ENCODE measurements at places on chromosomes 2 and 18.

GRCh38 chr18:73791081-73791480 lies 356.6 kb downstream of the FBXO15 start:
- DNase-seq = peak; percentile 63

- DNase-seq = no peak
Measured at GRCh38 chr2:109080757-109081156, 48.2 kb upstream of the SH3RF3 start.

- no peak for DNase-seq
Measured at GRCh38 chr2:32949260-32949659, 2.5 kb downstream of the LTBP1 start.

GRCh38 chr2:9124231-9124741 lies 82.3 kb upstream of the ASAP2 start:
- DNase-seq = no peak

DNA sequence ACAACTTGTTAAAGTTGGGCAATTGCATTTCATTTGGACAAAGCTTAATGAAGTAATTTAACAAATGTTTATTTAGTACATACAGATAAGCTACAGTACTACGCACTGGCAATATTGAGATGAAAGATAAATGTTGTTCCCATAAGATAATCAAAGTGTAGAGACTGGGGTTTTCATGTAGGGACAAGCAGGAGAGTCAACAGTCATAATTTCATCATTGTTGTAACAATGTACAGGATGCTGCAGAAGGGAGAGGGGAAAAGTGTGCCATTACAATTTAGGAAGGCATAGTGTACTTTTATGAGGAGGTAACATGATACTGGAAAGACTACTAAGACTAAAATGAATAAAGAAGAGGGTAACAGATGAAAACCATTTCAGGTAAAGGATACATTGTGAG lies 441.6 kb downstream of the ERBB4 start:
- no peak for DNase-seq

GRCh38 chr2:233350708-233351107 lies 3.6 kb upstream of the DGKD start:
- peak; percentile 88 for DNase-seq

DNA sequence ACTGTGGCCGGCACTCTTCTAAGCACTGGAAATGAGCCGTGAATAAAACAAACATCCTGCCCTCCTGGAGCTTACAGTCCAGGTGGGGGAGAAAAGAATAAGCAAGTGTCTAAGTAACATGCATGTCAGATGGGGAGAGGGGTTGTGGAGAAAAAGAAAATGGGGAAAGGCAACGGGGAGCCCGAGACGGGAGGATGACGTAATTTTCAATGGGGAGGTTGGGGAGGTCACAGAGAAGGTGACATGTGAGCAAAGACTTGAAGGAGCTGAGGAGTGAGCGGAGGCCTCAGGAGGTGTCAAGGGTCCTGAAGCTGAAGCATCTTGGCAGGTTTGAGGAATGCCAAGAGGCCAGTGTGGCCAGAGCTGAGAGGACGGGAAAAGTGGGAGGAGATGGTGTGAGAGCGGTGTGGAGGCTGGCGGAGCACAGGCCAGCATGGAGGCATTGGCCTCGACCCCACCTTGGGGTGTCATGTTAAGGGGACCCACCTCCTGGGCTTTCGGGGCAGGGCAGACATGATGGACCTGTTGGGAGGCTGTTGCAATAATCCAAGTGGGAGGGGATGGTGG lies 15.0 kb upstream of the NTSR2 start:
- DNase-seq = no peak

DNA sequence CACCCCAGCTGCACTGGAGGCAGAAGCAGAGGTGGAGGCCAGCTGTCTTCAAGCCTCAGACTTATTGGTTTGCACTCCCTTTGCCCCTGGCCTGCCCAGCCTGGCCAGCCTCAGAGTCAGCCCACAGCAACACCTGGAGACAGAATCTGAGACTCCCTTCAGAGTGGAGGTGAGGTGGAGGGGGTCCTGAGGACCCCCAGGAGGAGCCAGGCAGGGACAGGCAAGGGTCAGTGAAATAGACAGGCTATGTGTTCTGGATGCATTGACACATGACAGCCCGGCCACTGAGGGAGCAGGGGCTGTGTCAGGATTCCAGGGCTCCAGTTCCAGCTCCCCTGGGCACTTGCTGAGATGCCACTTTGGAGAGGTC lies 309.7 kb downstream of the MYCN start:
- DNase-seq = no peak

GRCh38 chr2:233462826-233463470 lies 103.6 kb downstream of the USP40 start:
- DNase-seq = no peak

- no peak for DNase-seq
Measured at GRCh38 chr2:83703598-83703997, 755.5 kb downstream of the SUCLG1 start.

GRCh38 chr2:119283873-119284331 lies 60.3 kb downstream of the STEAP3 start:
- peak; percentile 89 for DNase-seq

DNA sequence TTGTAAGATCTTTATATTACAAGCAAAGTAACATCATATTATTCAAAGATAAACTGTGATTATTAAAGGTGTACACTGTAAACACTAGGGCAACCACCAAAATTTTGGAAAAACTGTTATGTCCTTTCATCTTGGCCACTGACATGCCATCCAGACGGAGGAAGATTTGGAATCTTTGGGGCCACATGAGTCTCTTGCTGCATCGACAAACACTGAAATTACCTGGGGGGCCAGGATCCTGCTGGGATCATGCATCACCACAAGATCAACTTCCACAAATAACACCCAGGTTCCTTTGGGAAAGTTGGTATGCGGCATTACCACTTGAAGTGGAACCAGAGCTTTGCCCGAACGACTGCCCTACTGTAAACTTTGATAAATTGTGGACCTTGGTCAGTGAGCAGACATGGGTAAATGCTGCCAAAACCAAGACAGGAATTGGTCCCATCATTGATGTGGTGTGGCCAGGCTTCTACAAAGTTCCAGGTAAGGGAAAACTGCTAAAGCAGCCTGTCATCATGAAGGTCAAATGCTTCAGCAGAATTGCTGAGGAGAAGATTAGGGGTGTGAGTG lies 110.6 kb upstream of the UXS1 start:
- DNase-seq = no peak

DNA sequence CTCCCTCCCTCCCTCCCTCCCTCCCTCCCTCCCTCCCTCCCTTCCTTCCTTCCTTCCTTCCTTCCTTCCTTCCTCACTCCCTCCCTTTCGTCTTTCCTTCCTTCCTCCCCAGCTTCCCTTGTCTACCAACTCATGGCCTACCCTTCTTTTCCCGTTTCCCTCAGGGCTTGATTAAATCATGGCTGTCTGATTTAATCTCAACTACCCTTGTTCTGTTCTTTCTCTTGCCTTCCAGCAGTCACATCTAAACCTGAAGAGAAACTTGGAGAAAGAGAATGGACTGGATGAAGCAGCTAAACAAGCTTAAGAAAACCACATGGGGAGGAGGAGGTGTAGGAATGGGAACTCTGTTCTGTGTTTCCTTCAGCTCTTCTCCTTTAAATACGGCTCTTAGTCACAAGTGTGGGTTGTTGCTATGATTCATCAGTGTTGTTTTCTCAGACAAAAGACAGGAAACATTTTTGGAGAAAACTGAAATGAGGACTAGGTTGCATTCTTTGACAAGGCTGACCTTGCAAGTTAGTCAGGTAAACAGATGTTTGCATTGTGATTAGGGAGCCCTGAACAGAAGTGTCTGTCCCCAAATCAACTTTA lies 177.9 kb downstream of the LRRTM1 start:
- DNase-seq = peak; percentile 33

DNA sequence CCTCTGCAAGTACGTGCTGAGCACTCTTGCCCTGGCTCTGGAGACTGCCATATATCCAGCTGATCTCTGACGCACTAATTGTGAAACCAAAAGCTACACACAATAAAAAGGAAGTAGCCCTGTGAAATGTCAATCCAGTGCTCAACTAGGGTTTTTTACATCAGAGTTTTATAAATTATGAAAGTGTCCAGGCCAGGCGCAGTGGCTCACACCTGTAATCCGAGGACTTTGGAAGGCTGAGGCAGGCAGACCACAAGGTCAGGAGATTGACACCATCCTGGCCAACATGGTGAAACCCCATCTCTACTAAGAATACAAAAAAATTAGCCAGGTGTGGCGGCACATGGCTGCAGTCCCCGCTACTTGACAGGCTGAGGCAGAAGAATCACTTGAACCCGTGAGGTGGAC lies 24.5 kb upstream of the PEX13 start:
- DNase-seq = no peak

GRCh38 chr2:133378928-133379549 lies 189.2 kb downstream of the NCKAP5 start:
- DNase-seq = no peak

DNA sequence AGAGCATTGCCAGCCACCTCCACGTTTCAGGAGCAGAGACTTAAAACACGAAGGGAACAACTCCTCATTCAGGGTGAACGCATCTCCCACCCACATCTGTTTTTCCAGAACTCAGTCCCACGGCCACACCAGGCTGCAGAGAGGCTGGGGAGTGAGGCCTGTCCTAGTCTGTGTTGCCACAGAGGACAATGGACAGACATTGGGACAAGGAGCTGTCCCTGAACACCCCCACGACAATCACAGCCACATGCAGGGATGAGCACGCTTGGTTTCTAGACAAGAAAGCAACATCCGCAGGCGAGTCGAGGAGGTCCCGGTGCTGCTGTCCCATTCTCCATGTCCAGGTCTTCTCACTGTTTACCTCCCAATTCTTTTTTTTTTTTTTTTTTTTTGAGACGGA lies 167.4 kb downstream of the EIPR1 start:
- DNase-seq = no peak

DNA sequence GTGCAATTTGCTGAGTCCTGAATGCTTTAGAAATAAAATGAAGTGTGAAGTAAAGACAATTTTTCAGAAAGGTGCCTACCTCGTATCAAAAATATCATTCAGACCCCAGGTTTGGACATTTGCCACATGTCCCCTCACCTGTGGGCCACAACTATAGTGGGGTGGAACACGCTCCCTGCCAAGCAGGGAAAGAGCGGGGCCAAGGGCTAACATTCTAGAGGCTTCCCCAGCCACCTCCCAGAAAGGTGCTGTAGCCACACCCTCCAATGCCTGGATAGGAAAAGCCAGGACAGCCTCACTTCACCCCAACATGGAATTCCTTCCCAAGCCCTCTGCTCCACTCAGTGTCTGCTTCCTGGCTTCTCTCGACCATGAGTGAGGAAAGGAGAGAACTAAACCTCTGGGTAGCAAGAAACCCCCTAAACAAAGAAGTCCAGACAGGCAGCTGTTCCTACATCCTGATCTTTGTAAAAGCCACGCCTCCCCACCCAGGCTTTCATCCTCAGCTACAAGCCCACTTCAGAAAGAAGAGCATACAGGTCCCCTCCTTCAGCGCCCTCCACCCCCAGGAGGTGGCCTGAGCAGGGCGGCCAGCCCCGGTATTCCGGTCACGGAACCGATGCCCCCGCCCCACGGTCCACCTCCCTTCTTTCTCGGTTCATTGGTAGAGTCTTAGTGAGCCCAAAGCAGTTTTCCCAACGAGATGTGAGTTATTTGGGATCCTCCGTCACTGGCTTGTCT lies 2.1 kb downstream of the COL6A3 start:
- no peak for DNase-seq

DNA sequence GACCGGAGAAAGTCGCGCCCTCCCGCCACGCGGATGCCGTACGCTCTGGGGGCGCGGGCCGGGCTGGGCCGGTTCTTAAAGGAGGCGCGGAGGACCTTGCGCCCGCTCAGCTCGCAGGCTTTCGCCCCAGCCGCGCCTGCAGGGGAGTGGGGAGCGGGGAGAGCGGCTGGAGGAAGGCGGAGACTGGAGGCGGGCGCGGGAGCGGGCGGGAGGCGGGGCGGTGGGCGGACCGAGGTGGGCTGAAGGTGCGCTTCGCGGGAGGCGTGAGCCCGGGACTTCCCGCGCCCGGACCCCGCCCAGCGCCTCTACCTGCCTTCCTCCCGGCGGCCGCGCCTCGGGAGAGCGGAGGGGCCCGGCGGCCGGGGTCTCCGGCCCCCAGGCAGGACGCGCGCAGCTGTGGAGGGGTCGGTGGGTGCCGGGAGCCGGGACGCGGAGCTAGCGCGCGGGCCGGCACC lies at the start of gene ADRA2B:
TSS of gene ADRA2B (minus strand) at position 148 of the 455 bp plus-strand sequence. CDS start 422 bp downstream, outside the sequence.
- no peak for DNase-seq

- no peak for DNase-seq
Measured at GRCh38 chr18:23966909-23967308, 47.6 kb upstream of the TTC39C start.

DNA sequence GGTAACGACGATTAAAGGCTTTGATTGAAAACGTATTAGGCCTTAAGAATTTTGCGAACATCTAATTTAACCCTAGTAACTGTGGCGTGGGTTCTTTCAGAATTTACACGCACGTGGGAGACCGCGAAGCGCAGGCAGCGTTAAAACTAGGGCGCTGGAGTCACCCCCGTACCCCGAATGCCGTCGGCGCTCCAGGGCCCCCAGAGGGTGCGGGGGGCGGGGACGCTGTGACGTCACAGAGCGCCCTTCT lies 673 bp upstream of the SMCHD1 start:
- DNase-seq = no peak

GRCh38 chr2:238272156-238272555 lies 16.3 kb downstream of the PER2 start:
- no peak for DNase-seq

- DNase-seq = no peak
Measured at GRCh38 chr2:237598468-237599208, 8.1 kb upstream of the RAB17 start.

DNA sequence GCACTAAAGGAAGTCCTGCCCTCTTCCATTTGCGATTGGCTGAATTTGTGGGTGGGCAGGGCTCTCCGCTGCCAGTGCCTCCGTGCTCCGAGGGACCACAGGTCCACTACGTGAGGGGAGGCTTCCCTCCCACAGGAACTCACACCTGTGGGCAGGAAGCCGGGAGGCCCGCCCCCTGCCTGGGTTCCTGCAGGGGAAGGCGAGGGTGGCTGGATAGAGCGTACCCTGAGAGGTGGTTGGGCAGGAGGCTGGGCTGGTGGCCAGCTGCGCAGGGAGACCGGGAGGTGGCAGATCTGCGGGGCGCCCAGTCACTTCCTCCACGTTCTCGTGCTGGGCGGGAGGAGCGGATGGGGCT lies 47.0 kb upstream of the PTH2R start:
- DNase-seq = no peak

- DNase-seq = no peak
Measured at GRCh38 chr18:48875942-48876511, 74.7 kb downstream of the SMAD7 start.

DNA sequence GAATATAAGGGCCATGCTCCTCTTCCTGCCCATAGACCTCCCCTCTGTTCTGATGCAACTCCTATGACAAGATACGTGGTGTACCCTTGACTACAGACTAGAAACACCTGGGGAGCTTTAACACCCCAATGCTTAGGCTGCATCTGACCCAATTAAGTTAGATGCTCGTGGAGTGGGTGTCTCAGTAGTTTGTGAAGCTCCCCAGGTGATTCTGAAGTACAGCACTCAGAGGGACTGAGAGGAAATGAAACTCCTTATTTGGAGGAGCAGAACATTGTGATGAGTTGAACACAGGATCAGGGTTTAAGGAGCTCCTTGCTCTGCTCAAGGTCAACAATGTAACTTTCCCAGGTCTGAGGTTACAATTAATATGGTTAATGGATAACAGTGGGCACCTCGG lies 80.3 kb upstream of the TTC39C start:
- DNase-seq = no peak

Data from astrocyte (in vitro differentiated cells and primary cell).